ENCODE measurements at places on chromosomes 5 and 9. TPM values are rescaled to one million over a fixed set of nuclear protein-coding genes. Genes with fewer than 3 reads are reported as not detected.

DNA sequence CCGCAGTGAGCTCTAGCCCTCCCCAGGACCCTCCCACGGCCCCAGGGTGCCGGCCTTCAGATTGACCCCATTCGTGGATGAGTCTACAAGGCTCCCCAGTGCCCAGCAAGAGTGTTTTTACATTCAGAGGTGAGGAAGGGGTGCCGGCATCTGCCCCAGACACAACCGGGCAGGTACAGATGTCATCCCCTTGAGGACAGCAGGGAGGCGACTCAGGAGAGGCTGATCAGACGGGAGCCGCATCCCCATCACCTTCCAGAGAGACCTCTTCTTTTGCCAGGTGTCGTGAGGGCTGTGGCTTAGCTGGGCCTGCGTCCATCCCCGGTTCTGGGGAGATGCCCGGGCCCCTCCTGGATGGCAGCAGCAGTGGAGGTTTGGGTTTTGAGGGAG is 4.3 kb upstream of the LRRC14B start:
- H3K4me1 ChIP-seq, result no peaks in the 10 kb centered on the region
- no peak for DNase-seq
- H3K27me3 ChIP-seq, result no peaks in the 10 kb centered on the region

Gene TEX48
- not detected for polyA plus RNA-seq

Gene CDC25C
- 12.1 TPM for polyA plus RNA-seq

GRCh38 chr9:72753266-72753893 is 199.5 kb downstream of the ALDH1A1 start:
- H3K27me3 ChIP-seq, result no peaks in the 10 kb centered on the region
- H3K27ac ChIP-seq, result no peak overlapping the region
- H3K4me1 ChIP-seq, result no peaks in the 10 kb centered on the region
- DNase-seq, result no peak

GRCh38 chr9:106941916-106942315 is 79.0 kb downstream of the ZNF462 start:
- no peaks in the 10 kb centered on the region for H3K27me3 ChIP-seq
- H3K36me3 ChIP-seq, result peaks cover 62% of the 10 kb centered on the region
- DNase-seq, result no peak
- no peaks in the 10 kb centered on the region for H3K4me1 ChIP-seq
- no peak overlapping the region for H3K4me3 ChIP-seq

DNA sequence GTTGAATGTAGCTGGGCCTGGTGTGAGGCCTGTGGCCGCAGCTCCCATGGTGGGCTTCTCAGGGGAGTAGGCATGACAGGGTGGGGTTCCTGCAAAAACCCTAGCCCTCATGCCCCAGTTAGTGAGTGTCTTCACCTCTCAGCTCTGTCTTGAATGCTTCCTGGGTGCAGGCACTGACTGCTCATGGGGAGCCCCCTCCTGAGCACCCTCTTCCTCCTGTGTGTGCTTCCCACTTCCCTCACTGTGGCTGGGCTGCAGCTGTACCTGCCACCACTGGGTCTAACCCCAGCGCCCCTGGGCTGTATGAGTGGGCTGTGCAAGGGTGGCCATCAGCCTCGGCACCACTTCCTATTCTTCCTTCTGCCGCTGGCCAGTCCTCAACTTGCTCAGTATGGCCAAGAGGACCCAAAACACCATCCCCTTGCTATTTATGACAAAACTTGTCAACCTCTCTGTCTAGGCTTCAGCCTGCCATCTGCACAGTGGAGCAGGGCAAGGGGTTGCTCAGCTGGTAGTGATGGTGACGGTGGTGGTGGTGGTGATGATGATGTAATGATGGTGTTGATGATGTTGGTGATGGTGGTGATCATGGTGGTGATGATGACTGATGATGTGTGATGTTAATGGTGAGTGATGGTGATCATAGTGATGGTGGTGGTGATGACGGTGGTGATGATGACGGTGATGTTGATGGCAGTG is 67.5 kb downstream of the RXRA start:
- H3K27me3 ChIP-seq, result no peaks in the 10 kb centered on the region
- H3K36me3 ChIP-seq, result no peaks in the 10 kb centered on the region
- H3K4me1 ChIP-seq, result no peaks in the 10 kb centered on the region
- no peak overlapping the region for H3K4me3 ChIP-seq

GRCh38 chr5:127011961-127012644 is 18.3 kb downstream of the MARCHF3 start:
- no peak overlapping the region for H3K27ac ChIP-seq
- H3K4me3 ChIP-seq, result no peak overlapping the region
- no peak for DNase-seq
- no peaks in the 10 kb centered on the region for H3K27me3 ChIP-seq
- H3K4me1 ChIP-seq, result no peaks in the 10 kb centered on the region

DNA sequence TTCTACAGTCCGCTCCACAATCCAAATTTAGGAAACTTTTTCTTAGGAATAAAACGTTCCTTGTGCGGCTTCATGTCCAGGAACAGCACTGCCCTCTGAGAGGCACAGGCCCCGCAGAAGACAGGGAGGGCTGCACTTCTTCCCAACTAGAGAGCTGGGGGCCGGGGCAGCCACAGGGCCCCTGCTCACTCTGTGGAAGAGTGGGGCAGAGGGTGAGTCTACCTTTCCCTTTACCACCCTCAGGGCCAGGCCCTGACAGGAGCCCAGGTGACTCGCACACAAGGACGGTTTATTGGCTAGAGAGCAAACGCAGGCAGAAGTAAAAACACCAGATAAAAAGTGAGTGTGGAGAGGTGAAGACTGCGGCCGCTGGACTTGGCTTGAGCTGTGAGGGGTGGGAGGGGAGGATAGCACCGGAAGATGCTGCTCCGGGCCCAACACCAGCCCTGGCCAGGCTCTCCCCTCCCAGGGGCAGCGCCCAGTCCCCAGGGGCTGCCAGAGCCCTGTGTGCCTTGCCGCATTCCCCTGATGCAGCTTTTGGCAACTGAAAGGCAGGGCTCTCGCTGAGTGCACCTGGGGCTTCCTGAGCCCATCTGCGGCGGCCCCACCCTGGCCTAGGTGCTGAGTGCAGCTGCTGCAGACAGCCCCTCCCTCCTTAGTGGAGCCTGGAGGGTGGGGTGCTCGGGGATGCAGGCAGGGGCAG is 20.2 kb downstream of the SH3GLB2 start:
- DNase-seq, result no peak
- H3K27me3 ChIP-seq, result no peaks in the 10 kb centered on the region
- no peak overlapping the region for H3K27ac ChIP-seq
- no peaks in the 10 kb centered on the region for H3K4me1 ChIP-seq
- H3K36me3 ChIP-seq, result peaks cover 27% of the 10 kb centered on the region

GRCh38 chr5:14415024-14415697 is 166.4 kb upstream of the OTULINL start:
- peaks cover 11% of the 10 kb centered on the region for H3K36me3 ChIP-seq
- no peak for DNase-seq
- no peak overlapping the region for H3K27ac ChIP-seq
- H3K27me3 ChIP-seq, result no peaks in the 10 kb centered on the region
- peaks cover 15% of the 10 kb centered on the region for H3K4me1 ChIP-seq

DNA sequence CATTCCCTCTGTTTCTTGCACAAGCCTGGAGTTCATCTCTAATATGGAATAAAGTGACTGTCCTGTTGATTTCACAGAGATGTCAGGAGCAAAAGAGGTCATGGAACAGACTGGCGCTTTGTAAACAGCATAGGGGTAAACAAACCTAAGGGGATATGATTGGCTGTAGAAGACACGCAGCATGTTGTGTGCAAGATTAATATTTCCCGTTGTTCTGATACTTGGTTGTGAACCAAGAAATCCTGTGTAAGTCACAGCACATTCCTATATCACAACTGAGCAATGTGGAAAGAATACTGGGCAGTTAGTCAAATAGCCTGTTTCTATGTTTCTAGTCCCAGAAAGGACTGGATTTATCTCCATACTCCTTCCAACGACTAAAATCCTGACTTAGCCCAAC is 3.2 kb downstream of the ADAMTS12 start:
- no peaks in the 10 kb centered on the region for H3K27me3 ChIP-seq
- no peaks in the 10 kb centered on the region for H3K36me3 ChIP-seq
- no peak overlapping the region for H3K4me3 ChIP-seq
- no peak overlapping the region for H3K27ac ChIP-seq

- no peaks in the 10 kb centered on the region for H3K27me3 ChIP-seq
- H3K27ac ChIP-seq, result no peak overlapping the region
- DNase-seq, result no peak
- no peaks in the 10 kb centered on the region for H3K36me3 ChIP-seq
- H3K4me1 ChIP-seq, result no peaks in the 10 kb centered on the region
Observed at GRCh38 chr5:135850671-135851070, 16.2 kb downstream of the SLC25A48 start.

DNA sequence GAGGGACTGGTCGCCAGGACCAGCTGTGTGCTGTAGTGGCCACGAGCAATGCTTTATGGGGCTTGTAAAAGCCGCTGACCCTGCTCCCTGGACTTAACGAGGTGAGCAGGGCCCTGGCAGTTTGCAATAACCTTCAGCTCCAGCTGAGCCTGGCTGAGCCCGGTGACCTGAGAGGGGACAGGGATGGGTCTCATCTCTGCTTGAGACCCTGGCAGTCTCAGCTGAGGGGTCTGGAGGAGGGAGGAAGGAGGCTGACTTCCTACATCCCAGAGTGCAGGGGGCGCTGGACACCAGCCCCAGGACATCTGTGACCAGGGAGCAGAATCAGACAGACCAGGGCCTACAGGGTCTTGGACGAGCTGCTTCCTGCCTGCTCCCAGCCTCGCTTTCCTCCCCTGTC is 277.5 kb upstream of the MVB12B start:
- H3K27ac ChIP-seq, result no peak overlapping the region
- H3K36me3 ChIP-seq, result no peaks in the 10 kb centered on the region
- H3K27me3 ChIP-seq, result no peaks in the 10 kb centered on the region
- no peak overlapping the region for H3K4me3 ChIP-seq
- H3K4me1 ChIP-seq, result no peaks in the 10 kb centered on the region

All from H1 (cell line).